ENCODE measurements at places on chromosomes 12 and 14.

DNA sequence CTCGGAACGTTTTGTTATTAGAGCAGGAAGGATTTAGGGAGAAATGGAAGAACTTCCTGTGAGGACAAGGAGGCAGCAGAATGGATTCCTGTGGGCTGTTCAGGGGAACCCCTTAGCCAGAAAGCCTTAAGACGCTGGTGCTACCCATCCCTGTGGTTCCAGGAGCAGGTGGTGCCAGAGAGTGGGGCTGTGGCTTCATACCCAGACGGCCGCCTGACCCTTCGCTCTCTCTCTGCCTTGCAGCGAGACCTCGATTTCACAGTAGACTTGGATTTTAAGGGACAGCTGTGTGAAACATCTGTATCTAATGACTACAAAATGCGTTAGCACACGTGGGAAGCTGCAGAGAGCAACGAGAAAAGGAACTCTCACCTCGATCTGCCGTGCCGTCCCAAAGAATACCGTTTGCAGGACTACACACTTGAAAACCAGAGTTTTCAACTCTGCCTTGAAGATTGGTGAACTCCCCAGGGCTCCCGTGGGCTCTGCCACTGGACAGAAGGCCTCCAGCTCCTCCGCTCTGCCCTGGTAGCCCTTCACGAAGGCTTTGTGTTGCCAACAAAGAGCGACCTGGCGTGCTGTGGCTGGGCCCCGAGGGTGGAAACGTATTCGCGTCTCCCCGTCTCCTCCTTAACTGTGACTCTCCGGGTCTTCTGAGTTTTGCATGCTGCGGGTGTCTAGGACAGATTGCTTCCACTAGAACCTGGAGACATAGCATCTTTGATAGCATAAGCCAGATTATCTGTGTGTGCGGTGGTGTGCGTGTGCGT is 102.0 kb downstream of the PRMT8 start:
- no peak for DNase-seq

GRCh38 chr12:67356380-67356774 is 87.2 kb downstream of the CAND1 start:
- no peak for DNase-seq

DNA sequence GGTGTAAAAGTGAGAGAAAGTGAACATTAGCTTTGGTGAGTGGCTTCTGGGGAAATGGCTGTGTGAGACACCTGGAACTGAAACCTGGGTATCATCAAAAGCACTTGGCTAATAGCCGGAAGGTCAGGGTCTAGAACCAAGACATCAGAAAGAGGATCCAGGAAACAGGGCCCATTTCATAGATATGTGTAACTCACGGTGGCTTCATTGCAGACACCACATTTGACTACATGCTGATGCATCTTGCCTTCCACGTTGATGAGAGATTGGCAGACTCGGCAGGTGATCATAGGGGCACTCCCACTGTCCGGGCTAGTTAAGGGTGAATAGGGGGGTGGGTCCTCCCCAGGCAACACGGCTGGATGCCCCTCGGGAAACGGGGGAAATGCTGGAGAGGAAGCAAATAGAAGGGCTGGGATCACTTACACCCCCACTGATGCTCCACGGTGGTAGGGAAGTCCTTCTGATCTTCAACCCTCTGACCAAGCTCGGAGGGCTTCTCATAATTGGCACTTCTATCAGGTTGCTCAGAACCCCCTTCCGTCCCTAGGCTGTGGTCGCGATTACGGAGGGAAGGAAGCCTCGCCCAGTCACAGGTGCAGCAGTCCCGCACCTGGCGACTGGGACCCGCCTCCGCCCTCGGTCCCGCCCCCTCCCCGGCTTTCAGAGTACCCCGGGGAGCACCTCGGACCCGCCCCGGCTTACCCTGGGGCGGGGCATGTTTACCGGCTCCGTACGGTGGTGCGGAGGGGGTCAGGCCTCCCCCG is 593 bp downstream of the PIP4P1 start:
- no peak for DNase-seq

DNA sequence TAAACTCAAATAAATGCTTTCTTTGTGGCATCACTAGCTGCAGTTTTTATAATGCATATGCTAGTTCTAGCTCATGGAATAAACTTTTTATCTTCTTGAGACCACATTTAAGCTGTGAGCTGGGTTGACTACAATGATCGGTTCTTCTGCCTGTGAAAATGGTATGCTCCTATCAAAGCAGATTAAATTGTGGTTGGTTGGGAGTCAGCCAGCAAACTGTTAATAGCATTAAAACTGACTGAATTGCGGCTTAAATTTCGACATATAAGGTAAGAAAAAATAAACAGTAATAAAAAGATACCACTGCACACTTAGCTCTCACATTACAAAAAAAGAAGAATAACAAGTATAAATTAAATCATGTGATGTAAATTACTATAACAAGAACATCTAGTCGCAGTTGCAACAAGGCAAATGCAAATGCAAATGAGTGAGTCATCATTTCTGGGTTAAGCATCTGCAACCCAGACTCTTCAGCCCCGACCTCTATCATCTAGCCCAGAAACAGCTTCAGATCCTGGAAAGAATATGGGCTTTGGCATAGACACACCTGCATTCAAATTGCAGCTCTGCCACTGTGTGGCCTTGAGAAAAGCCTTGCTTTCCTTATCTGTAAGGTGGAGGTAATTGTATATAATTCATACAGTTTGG is 19.8 kb upstream of the DHRS7 start:
- DNase-seq, result no peak

DNA sequence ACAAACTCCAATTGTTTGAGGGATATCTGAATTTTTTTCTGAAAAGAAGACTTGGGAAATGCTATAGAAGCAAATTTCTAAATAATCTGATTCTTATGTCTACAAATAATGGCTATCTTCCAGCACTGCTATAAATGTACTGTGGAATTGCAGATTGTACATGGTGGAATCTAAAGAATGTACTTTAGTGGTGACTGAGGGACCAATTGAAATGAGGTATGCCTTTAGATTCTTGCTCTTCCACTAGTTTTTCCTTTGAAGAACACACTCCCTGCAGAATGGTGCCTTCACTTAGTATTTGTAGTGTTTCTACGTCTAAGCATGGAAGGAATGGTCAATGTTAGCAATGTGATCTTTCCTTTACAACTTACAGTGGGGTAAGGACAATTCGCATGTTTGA is 11.7 kb upstream of the PRB4 start:
- no peak for DNase-seq

DNA sequence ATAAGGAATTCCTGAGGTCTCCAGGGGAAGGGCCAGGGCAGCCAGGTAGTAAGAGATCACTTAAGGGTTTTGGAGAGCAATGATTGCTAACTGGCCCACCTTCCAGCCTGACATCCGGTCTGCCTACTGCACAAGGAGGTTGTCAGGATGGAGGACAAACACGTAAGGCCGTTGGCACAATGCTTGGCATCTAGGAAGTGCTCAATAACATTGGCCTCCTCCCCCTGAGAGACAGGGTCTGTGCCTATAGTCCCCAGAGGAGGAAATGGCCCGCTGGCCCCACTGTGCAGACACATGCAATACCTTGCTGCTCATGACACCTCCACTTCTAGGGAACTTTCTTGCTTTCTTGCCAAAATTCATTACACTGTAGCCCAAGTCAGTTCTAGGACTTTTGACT is 73.2 kb downstream of the NTF3 start:
- DNase-seq, result no peak

All from renal cortical epithelial cell (primary cell).